Stimulated activated CD4-positive, alpha-beta T cell treated with anti-CD3 and anti-CD28 coated beads, Interleukin-1b, Interleukin-23, amount 100 ng/mL, for 1 hour (primary cell): ENCODE measurements at places on chromosomes 12 and 14.

GRCh38 chr12:53268630-53269562 is 797 bp downstream of the ESPL1 start:
- DNase-seq = no peak

- no peak for DNase-seq
These were observed 101.1 kb downstream of the CRADD start for GRCh38 chr12:93778306-93778705.

GRCh38 chr12:102182635-102183034 is 15.0 kb downstream of the PMCH start:
- no peak for DNase-seq

DNA sequence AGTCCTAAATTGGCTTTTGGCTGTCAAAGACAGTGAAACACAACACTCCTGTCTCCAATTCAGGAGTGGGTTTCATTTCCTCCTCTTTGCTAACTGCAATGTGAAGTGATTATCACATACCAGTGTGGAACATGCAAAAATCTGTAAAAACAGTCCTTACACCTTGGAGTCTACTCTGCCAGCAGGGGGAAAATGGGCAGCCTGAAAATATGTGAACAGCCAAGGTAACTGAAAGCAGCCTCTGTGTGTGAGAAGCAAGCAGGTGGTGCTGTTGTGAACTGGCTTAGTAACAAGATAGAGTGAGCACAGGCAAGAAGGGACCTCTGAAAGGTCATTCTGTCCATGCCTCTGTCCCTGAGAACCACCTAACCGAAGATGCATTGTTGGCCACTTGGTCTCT is 6.0 kb downstream of the PRMT8 start:
- no peak for DNase-seq

DNA sequence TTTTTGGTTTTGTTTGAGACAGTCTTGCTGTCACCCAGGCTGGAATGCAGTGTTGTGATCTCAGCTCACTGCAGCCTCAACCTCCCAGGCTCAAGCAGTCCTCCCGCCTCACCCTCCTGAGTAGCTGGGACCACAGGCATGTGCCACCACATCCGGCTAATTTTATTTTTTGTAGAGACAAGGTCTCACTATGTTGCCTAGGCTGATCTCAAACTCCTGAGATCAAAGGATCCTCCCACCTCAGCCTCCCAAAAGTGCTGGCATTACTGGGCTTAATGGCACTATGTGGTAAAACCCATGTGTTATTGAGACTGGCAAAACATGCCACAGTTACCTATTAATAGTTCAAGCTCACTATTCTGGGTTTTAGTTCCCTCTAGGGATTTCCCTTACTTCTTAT is 51.2 kb upstream of the KCNH3 start:
- DNase-seq = no peak
